ENCODE measurements at places on chromosomes 12 and 14. TPM values are rescaled to one million over a fixed set of nuclear protein-coding genes. Genes with fewer than 3 reads are reported as not detected.

GRCh38 chr14:55249423-55249822 is 21.8 kb upstream of the FBXO34 start:
- DNase-seq, result no peak
- no peak overlapping the region for H3K27ac ChIP-seq
- no peaks in the 10 kb centered on the region for H3K36me3 ChIP-seq
- no peaks in the 10 kb centered on the region for H3K4me1 ChIP-seq

- H3K27me3 ChIP-seq, result no peaks in the 10 kb centered on the region
- H3K4me1 ChIP-seq, result peaks cover 2% of the 10 kb centered on the region
- no peak for DNase-seq
- H3K4me3 ChIP-seq, result no peak overlapping the region
- no peaks in the 10 kb centered on the region for H3K36me3 ChIP-seq
Observed at GRCh38 chr12:15837141-15837790, 44.9 kb upstream of the STRAP start.

DNA sequence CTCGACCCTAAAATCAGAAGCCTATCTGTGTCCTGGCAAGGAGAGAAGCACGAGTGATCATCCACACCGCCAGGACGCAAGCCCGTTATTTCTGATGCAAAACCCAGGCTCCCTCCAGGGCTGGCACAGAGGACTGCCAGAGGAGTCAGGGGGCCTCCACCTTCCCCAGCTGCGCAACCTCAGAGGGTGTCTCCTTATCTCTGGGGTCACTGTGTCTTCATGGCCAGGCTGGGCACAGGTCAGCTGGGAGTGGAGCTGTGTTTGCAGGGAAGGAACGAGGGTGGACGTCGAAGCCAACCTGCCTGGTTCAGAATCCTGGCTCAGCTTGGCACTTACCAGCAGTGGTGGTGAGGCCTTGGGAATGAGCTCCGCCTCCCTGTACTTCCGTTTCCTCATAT is 12.0 kb upstream of the SERPINA3 start:
- H3K4me3 ChIP-seq, result no peak overlapping the region
- H3K27me3 ChIP-seq, result no peaks in the 10 kb centered on the region
- DNase-seq, result no peak
- no peaks in the 10 kb centered on the region for H3K36me3 ChIP-seq
- H3K4me1 ChIP-seq, result peaks cover 21% of the 10 kb centered on the region
- peak overlapping the region; percentile 82 for H3K27ac ChIP-seq

DNA sequence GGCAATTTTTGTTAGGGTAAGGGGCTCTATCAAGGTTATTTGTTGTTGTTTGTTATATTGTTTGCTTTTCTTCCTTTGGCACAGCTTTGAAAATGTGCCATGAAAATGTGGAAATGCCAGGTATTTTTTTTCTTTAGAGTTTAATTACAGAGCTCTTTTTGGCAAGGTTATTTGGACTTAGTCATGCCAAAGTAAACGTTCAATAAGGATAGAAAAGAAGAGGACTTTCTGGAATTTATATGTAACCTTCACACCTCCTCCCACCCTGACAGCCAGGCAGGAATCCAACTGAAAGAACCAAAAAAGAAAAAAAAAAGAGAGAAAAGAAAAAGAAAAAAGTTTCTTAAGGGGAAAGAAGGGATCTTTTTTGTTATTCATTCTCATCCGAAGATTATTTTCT is 217.8 kb downstream of the KITLG start:
- no peak overlapping the region for H3K27ac ChIP-seq
- H3K36me3 ChIP-seq, result no peaks in the 10 kb centered on the region
- no peak for DNase-seq
- no peak overlapping the region for H3K4me3 ChIP-seq

Gene TSPAN9
- 62.4 TPM for polyA plus RNA-seq

Measured in kidney (tissue), 22 donors.